ENCODE measurements at places on chromosomes 13 and 19. TPM values are rescaled to one million over a fixed set of nuclear protein-coding genes. Genes with fewer than 3 reads are reported as not detected.

GRCh38 chr19:30530751-30531150 is 158.6 kb downstream of the ZNF536 start:
- H3K27ac ChIP-seq = no peak overlapping the region
- H3K36me3 ChIP-seq = no peaks in the 10 kb centered on the region
- H3K4me3 ChIP-seq = no peak overlapping the region

GRCh38 chr19:17765069-17765618 is 13.9 kb downstream of the FCHO1 start:
- no peak for DNase-seq
- H3K4me3 ChIP-seq = no peak overlapping the region
- peaks cover 27% of the 10 kb centered on the region for H3K36me3 ChIP-seq
- H3K27me3 ChIP-seq = no peaks in the 10 kb centered on the region
- peak overlapping the region; percentile 42 for H3K27ac ChIP-seq

DNA sequence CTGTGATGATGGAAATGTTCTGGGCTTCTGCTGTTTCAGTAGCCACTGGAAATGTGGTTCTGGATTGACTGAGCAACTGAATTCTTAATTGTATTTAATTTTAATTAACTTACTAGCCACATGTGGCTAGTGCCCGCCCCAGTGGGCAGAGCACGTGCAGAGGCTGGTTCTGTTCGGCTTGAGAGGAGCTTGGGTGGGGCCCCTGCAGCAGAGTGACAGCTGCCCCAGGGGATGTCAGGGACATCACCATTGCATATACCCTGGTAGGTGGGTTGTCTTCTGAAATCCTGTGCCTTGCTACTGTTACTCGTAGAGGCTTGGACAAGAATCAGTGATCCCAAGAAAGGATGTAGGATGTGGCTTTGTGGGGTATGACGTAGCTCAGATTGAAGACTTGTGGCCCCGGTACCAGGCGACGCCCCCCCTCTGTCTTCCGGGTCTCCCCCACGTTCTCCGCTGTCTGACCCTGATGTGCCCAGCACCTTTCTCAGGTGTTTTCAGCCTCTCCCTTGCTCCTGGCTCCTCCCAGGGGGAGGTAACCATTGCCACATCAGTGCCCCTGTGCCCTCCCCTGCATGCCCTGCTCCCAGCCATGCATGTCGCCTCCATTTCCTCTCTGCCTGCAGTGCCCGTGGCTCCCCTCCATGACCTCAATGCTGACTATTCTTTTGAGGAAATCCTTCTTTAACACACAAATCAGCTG is 102.6 kb upstream of the RNF113B start:
- H3K27ac ChIP-seq = peak overlapping the region; percentile 33
- H3K36me3 ChIP-seq = no peaks in the 10 kb centered on the region
- peak; percentile 40 for DNase-seq
- no peaks in the 10 kb centered on the region for H3K27me3 ChIP-seq
- peaks cover 3% of the 10 kb centered on the region for H3K4me1 ChIP-seq
- H3K4me3 ChIP-seq = peak overlapping the region; percentile 65

DNA sequence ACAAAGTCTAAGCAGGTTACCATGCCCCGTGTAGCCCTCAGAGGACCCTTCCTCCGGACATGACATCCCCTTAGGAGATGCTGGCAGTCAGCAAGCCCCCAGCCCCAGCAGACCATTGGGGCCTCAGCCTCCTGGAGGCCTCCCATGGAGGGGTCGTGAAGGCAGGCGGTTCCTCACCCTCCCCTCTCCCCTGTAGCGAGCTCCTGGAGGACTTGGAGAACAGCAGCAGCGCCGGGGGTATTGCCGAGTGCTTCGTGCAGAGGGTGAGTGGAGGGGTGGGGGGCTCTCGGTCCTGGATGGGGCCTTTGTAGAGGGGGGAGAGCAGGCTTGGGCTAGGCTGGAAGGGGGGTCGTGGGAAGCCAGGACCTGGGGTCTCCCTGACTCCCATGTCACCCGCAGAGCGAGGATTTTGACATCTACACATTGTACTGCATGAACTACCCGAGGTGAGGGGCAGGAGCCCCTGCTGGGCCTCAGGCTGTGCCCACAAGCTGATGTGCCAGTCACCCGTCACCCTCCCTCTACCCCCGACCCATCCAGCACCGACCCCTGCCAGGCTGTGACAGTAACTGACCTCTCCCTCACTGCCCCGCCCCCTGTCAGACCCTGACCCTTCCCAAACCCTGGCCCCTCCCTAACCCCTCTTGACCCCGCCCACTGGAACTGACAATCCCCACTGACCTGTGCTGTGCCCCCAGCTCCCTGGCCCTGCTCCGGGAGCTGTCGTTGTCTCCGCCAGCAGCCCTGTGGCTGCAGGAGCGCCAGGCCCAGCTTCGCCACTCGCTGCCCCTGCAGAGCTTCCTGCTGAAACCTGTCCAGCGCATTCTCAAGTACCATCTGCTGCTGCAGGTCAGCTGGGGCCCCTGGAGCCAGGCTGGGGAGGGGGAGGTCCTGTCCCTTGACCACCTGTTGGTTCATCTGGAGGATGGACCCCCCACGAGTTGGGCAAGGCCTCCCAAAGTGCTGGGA is 4.0 kb downstream of the PLEKHG2 start:
- no peak overlapping the region for H3K4me3 ChIP-seq
- peaks cover 20% of the 10 kb centered on the region for H3K4me1 ChIP-seq
- H3K27ac ChIP-seq = no peak overlapping the region
- peaks cover 2% of the 10 kb centered on the region for H3K27me3 ChIP-seq
- DNase-seq = no peak

IRGC gene
- not detected for total RNA-seq

TNNT1 gene
- total RNA-seq = not detected

- H3K36me3 ChIP-seq = no peaks in the 10 kb centered on the region
- no peak overlapping the region for H3K4me3 ChIP-seq
- no peaks in the 10 kb centered on the region for H3K4me1 ChIP-seq
These were observed 222.8 kb upstream of the OBI1 start for GRCh38 chr13:78881751-78882150.

GRCh38 chr13:106417467-106418110 is 117.9 kb downstream of the EFNB2 start:
- peaks cover 15% of the 10 kb centered on the region for H3K27me3 ChIP-seq
- peaks cover 2% of the 10 kb centered on the region for H3K4me1 ChIP-seq
- H3K4me3 ChIP-seq = peak overlapping the region; percentile 30
- DNase-seq = no peak

GRCh38 chr13:69857183-69857821 is 250.3 kb upstream of the ATXN8OS start:
- no peaks in the 10 kb centered on the region for H3K27me3 ChIP-seq
- DNase-seq = no peak
- no peaks in the 10 kb centered on the region for H3K4me1 ChIP-seq
- H3K27ac ChIP-seq = no peak overlapping the region
- no peaks in the 10 kb centered on the region for H3K36me3 ChIP-seq

RDH8 gene
- not detected for total RNA-seq

GRCh38 chr19:29695765-29696564 is 19.1 kb downstream of the C19orf12 start:
- peaks cover 15% of the 10 kb centered on the region for H3K36me3 ChIP-seq
- H3K27ac ChIP-seq = peak overlapping the region; percentile 54
- peaks cover 10% of the 10 kb centered on the region for H3K4me1 ChIP-seq

KIR3DL2 gene
- total RNA-seq = 0.36 TPM

CYP2F1 gene
- not detected for total RNA-seq

GRCh38 chr19:3370728-3371591 is 4.6 kb downstream of the NFIC start:
- peaks cover 11% of the 10 kb centered on the region for H3K4me1 ChIP-seq
- H3K27me3 ChIP-seq = peaks cover 13% of the 10 kb centered on the region
- peak overlapping the region; percentile 23 for H3K27ac ChIP-seq

GRCh38 chr13:106173346-106173745 is 362.1 kb downstream of the EFNB2 start:
- no peak for DNase-seq
- no peak overlapping the region for H3K4me3 ChIP-seq
- H3K36me3 ChIP-seq = no peaks in the 10 kb centered on the region
- H3K27ac ChIP-seq = no peak overlapping the region

PEAK3 gene
- 0.14 TPM for total RNA-seq

DNA sequence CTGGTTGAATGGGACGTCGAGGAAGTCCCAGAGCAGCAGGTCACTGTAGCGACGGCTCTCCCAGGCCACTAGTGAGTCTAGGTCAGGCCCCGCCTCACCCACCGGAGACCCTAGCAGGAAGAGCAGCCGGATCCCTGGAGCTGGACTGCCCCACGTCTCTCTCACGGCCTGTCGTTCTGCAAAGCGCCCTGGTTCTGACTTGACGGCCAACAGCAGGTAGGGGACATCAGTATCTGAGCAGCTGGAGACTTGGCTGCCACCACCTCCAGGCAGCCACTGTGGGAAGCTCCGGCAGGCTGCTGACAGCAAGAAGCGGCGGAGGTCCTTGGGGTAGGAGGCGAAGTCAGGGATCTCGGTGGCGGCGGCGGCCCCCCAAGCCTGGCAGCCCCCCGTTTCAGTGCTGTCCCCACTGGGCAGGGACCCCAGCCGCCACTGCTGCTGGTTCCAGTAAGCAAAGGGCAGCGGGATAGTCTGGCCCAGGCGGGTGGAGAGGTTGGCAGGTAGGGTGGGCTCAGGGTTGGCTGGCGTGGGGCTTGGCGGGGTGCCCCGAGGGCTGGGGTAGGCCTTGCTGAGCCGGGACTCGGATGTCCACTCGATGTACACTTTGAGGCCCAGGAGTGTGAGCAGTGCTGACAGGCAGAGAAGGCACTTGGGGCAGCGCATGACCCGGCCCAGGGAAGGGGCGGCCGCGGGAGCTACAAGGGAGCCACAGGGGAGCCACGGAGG is 895 bp downstream of the B3GNT8 start:
- peaks cover 17% of the 10 kb centered on the region for H3K4me1 ChIP-seq
- H3K36me3 ChIP-seq = peaks cover 16% of the 10 kb centered on the region
- H3K27ac ChIP-seq = peak overlapping the region; percentile 97
- DNase-seq = no peak
- no peaks in the 10 kb centered on the region for H3K27me3 ChIP-seq

ZNF99 gene
- not detected for total RNA-seq

- H3K4me1 ChIP-seq = peaks cover 70% of the 10 kb centered on the region
- H3K27me3 ChIP-seq = no peaks in the 10 kb centered on the region
- DNase-seq = no peak
- H3K4me3 ChIP-seq = no peak overlapping the region
- no peak overlapping the region for H3K27ac ChIP-seq
- peaks cover 17% of the 10 kb centered on the region for H3K36me3 ChIP-seq
These were observed 80.5 kb downstream of the FOXO1 start for GRCh38 chr13:40585911-40586471.

DNA sequence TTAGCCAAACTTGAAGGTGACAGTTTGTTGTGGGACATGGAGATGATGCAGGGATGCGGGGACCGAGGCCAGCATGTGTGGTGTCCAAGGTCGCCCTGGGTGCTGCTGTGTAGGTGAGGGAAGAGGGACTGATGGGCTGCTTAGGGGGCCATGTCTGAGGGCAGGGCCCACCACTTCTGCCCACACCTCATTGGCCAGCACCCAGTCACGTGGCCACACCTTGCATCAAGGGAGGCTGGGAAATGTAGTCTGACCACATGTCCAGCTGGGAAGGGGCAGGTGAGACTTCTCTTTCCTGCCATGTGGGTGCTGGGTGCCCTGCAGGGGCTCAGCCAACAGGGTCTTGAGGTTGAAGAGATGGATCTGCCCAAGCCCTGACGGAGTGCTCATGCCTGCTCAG is 88.9 kb downstream of the KDM4B start:
- peaks cover 23% of the 10 kb centered on the region for H3K36me3 ChIP-seq
- H3K4me1 ChIP-seq = no peaks in the 10 kb centered on the region
- H3K27ac ChIP-seq = peak overlapping the region; percentile 15
- DNase-seq = no peak

Data from activated naive CD8-positive, alpha-beta T cell treated with anti-CD3 and anti-CD28 coated beads, Interleukin-2, amount 10 ng/mL, durations not matched to agents 7 days and 5 days (primary cell).